ENCODE measurements at places on chromosomes 5 and 9.

GRCh38 chr5:156543348-156544145, 216.6 kb downstream of the SGCD start:
- no peak for DNase-seq

- DNase-seq = no peak
These were observed 147.7 kb downstream of the VPS13A start for GRCh38 chr9:77325058-77325457.

DNA sequence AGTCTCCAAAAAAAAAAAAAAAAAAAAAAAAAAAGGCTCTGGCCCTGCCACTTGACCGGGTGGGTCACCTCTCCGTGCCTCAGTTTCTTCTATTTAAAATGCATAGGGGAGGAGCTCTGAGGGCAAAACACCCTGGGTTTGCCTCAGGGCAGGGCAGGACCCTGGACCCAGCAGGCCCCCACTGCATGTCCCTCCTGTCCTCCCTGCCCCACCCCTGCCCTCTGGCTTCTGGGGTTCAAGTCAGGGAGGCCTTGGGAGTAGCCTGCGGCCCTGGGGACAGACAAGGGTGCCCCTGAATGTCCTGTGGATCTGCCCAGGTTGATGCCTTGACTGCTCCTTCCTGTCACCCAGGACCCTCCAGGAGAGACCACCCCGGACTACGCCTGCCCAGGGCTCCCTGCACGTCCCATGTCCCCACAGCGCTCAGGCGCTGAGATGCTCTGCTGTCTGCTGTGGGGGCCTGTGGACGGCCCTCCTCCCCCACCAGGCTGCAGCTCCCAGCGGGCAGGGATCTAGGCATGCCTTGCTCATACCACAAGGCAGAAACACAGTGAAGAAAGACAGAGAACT, 35.4 kb downstream of the ADAMTS2 start:
- DNase-seq = no peak

- no peak for DNase-seq
These were observed 20.8 kb upstream of the ATG10 start for GRCh38 chr5:81950996-81951395.

DNA sequence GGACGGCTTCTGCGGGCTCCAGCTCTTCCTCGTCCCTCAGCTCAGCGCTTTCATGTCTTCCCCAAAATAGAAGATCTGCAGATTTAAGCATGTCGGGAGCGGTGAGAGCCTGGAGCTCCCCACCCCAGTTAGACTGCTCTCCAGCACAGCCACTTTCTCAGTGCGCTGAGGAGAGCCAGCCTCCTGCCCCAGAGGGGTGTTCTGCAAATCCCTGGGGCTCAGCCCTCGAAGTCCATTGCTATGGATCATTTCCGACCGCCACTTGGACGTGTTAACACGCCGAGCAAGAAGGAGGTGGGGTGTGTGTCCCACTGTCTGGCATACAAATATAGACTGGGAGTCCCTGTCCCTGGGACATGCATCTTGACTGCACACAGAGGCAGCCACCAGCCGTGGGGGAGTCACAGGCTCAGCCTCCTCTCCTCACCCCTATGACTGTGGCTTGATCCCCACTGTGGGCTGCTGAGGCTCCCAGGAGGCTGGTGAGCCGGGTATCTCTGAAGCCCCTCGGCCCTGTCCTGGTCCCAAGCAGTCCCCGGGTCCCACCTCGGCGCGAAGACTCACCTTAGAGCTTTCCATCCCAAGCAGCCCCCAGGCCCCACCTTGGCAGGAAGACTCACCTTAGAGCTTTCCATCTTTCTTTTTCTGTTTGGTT, 30.0 kb upstream of the RNF130 start:
- no peak for DNase-seq

- DNase-seq = peak; percentile 56
These were observed 13.5 kb upstream of the ANKRD18B start for GRCh38 chr9:33510262-33511183.

DNA sequence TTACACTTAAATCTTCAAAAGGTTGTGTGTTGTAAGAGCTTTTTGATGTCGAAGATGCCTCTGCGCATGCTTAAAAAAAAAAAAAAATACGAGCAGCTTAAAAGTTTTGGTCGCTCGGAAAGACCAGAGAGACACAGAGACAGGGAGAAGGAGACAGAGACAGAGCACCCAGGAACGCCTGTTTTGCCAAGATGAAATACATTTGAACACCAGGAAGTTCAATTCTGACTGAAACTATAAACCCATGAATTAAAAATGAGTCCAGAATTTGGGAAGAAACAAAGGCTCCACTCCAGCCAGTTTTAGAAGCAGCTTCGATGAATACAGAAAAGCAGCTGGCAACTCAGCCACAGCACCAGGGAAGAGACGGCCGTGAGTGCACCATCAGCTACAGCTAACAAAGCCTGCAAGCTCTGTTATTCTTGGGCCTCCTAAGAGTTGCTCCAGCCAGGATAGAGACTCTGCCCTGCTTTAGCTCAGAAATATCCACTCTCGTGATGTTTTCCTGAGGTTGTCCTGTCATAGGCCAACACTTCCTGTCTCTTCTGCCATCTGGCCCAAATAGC, 2.5 kb upstream of the ZNF474 start:
- no peak for DNase-seq
